SJCRH30 (cell line): ENCODE measurements at places on chromosomes 3 and 15.

GRCh38 chr15:67142767-67143100, 77.3 kb downstream of the SMAD3 start:
- DNase-seq: no peak

GRCh38 chr3:59575113-59576001, 525.5 kb upstream of the CFAP20DC start:
- peak; percentile 85 for DNase-seq

DNA sequence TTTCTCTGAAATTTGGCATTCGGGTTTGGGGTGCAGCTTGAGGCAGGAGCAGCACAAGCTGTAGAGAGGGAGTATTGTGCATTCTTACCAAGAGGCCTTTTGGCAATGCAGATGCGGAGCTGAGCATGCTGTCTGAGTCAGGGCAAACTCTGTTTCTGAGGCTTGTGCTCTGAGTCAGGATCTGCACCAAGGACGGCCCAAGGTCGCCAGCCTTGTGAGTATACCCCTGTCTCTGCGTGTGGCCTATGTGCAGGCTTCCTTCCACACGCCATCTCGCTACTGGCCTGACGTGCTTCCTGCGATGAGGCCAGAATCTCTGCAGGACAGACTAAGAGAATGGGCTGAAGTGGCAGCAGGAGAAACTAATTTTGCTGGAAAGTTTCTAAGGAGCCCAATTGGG, 83.8 kb upstream of the ROPN1 start:
- no peak for DNase-seq

DNA sequence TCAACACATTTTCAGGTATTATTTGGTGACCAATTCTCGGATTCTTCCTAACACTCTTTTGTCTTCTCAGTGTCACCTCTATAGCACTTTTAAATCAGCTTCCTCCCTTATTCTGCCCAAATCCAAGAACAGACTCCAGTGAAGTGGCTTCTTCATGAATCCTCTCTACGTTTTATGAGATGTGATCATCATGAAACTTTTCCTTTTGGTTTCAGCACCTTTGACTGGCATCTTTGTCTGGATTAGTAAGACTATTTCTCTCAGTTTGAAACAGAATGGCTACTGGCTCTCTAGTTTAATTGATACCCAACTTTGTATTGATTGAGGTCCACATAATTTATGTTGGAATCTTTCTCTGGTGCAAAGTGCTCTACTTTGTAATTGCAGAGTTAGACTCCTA, 45.6 kb downstream of the CMC1 start:
- no peak for DNase-seq

DNA sequence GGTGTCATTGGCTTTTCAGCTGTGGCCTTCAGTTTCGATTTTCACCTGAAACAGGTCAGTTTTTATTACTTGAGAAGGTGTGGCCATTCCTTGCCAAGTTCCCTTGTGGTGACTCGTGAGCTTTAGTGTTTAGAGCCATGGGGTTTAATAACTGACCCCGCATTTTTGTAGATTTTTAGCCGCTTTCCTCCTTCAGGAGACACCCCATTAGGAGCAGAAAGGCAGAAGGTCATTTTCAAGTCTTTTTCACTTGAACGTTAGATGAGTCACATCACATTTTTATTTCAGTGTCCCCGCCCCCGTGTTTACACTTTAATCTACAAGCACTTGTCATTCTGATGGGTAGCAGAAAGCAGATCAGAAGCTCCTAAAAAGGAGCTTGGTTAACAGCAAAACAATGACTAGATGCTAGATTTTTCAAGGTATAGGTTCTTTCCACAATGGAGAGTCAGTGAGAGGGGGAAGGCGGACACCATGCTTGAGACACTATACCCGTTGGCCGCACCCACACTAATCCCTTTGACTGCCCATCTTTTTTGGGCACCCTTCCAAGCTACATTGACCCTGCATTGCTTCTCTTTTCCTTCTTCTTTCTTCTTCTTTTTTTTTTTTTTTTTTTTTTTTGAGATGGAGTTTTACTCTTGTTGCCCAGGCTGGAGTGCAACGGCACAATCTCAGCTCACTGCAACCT, 132.7 kb downstream of the GHSR start:
- DNase-seq: no peak
